ENCODE measurements at places on chromosomes 2 and 18.

DNA sequence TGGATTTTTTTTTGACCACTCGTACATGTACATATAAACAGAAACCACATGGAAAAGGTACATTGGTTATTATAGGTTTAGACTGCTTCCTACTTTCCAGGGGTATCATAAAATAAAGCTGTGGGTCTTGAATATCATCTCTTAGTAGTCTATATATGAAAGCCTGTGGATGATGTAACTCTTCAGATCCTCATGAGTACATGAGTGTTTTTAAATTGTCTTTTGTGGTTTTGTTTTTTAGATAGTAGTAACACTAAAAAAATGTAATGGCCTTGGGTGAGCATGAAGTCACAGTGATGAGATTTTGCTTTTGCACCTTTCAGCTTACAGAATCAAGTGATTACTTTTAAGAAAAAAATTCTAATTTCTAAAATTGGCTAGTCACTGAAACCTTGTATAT, 80.2 kb downstream of the RAB3GAP1 start:
- DNase-seq, result no peak

DNA sequence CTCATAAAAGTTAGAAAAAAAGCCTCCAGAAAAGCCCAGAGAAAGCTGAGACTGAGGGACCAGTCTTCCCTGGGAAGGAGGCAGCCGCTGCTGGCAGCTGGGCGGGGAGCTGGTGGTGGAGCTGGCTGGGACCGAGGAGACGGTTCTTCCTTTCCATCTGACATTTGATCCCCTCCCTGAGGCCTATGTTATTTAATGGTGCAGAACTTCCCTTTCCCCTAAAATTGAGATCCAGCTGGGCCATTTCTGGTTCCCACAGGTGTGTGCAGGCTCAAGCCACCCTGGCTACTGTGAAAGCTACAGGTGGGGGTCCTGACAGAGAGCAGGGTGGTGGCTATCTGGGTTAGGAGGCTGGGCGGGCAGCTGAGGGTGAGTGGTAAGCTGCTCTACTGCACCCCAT, 81.5 kb upstream of the FZD7 start:
- DNase-seq, result no peak

- no peak for DNase-seq
These were observed 135.4 kb downstream of the LAMA3 start for GRCh38 chr18:23824669-23825068.

DNA sequence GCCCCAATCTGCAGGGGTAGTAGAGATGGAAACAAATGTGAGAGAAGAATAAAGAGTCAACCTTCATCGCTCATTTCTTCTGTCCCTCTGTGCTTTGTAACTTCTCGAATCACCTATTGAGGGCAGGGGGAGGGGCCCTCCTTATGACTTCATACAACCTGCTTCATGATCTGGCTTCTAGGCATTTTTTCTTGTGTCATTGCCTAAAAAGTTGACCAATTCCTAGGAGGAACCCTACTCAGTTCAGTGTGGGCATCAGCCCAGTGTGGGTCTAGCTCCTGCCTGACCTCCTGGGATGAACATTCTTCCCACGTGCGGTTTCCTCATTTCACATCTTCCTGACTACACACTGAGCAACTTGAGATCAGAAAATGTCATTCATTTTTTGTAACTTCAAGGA, 46.3 kb upstream of the CREB1 start:
- DNase-seq, result no peak

DNA sequence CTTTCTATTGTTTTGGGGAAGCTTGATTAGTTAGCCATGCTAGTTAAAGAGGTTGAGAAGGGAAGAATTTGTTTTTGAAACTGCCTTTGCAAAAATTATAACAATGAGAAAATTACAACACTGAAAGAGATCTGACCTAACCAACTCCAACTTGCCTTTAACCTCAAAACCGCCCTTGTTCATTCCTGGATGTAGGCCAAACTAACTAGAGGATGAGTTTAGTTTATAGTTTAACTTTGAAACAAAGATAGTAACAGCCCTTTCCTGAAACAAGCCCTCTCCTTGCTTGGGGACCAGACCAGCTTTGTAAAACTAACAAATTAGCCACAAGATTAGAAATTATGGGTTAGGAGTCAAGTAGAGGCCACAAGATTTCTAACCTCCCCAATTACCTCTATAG, 713.9 kb downstream of the CPS1 start:
- no peak for DNase-seq

DNA sequence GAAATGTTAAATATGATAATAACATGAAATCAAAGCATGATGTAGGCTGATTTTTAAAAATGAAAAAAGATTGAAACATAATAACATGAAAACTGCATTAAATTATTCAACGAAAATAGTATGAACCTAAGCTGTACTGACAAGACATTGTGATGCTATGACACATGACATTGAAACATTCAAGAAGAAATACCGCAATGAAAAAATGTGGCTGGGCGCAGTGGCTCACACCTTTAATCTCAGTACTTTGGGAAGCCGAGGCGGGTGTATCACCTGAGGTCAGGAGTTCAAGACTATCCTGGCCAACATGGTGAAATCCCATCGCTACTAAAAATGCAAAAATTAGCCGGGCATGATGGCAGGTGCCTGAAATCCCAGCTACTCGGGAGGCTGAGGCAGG, 14.6 kb downstream of the CXCR1 start:
- DNase-seq, result no peak

GRCh38 chr2:30234180-30234971, 3.0 kb downstream of the LBH start:
- peak; percentile 66 for DNase-seq

DNA sequence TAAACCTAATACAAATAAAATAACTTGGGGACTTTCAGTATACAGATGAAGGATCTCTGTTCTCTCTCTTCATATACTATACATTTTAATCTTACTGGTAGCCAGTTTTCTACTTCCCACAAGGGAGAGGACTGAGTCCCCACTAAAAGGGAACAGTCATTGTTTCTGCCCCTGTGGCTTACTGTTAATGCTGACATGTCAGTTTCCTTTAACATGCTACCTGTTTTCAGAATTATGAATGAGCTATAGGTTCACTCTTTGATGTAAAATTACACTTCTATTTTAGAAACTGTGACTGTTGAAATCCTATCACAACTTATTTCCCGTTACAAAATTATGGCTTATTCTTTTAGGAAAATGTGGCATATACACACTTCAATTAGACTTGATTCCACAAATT, 207.7 kb downstream of the CDH2 start:
- no peak for DNase-seq

DNA sequence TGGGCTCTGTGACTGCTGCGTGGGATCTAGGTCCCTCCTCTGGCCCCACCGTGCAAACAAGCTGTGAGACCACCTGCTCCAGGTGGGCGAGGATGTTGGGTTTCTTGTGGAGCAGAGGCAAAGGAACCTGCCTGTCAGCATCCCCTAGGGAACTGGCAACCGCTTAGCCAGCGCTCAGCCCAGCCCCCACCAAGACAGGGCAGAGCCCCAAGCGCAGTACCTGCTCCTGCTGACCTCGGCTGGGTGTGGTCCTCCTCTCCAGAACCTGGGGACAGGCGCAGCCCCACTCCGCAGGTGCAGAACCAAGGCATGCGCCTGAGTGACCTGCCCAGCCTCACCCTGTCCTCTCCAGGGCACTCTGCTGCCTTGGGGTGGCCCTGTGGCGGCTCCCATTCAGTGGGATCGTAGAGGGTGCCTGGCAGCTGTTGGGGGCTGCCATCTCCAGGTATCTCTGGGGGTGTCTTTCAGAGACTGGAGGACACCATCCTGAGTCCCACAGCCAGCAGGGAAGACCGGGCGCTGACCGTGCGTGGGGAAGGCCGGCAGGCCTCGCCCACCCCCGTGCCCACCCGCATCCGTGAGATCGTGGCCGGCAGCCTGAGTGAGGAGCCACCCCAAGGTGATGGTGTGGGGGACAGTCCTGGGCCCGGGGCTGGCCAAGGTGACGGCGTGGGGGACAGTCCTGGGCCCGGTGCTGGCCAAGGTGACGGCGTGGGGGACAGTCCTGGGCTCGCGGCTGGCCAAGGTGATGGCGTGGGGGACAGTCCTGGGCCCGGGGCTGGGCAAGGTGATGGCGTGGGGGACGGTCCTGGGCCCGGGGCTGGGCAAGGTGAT, 12.3 kb downstream of the CROCC2 start:
- no peak for DNase-seq

GRCh38 chr2:19738707-19739106, 163.1 kb downstream of the TTC32 start:
- no peak for DNase-seq

GRCh38 chr2:37672104-37672869, 845 bp upstream of the CDC42EP3 start:
- peak; percentile 69 for DNase-seq

DNA sequence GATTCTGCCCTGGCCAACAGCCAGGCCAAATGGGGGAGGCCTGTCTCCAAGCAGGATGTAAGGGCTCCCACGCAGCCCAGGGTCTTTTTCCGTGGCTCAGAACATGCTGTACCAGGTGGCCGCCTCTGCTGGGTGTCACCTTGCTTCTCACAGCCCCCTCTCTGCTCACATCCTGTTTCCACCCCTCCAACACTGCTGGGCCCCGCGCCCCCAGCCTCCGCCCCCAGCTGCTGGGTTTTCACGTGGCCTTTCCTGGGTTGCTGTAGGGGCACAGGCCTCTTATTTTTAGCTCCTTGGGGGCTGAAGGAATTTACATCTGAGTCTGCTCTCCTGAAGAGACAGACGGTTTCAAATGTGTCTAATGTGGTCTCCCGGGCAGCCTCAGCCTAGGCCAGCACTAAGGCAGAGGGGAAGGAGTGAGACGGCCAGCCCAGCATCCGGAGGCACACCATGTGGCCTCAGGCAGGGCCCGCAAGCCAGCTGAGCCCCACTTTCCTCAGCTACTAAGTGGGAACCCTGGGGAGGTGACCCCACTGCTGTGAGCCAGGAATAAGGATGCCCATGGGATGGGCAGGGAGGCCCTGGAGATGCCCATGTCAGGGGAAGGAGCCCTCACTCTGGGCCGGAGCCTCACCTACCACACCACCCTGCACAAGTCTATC, 18.7 kb upstream of the DUSP2 start:
- no peak for DNase-seq

GRCh38 chr2:19503406-19503805, 145.0 kb upstream of the OSR1 start:
- no peak for DNase-seq

GRCh38 chr2:71100195-71100964, 29.6 kb downstream of the MCEE start:
- DNase-seq, result peak; percentile 9

DNA sequence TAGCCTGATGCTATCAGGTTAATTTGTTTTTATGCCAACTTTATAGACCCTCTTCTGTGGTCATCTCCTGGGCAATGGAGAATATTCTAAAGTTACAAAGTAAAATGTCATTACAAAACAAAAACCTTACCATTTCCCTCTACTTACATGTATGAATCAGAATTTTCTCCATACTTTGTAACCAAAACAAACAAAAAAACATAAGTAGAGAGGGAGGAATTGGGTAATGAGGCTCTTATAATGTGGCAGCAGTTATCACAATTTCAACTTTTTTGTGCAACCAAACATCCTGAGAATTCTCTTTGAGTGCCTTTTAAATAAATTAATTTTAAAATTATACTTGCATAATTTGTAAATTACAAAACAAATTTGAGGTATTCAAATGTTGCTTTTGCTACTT, 332.8 kb downstream of the TXNL1 start:
- no peak for DNase-seq

- DNase-seq, result no peak
These were observed 41.3 kb downstream of the SCG2 start for GRCh38 chr2:223560749-223561435.

GRCh38 chr2:42809819-42810120, 17.4 kb upstream of the HAAO start:
- no peak for DNase-seq

GRCh38 chr2:163455815-163456214, 280.0 kb downstream of the FIGN start:
- DNase-seq, result no peak

- no peak for DNase-seq
These were observed 253.2 kb upstream of the EPC2 start for GRCh38 chr2:148391324-148391723.

GRCh38 chr2:204049635-204050034, 113.1 kb downstream of the ICOS start:
- DNase-seq, result no peak

DNA sequence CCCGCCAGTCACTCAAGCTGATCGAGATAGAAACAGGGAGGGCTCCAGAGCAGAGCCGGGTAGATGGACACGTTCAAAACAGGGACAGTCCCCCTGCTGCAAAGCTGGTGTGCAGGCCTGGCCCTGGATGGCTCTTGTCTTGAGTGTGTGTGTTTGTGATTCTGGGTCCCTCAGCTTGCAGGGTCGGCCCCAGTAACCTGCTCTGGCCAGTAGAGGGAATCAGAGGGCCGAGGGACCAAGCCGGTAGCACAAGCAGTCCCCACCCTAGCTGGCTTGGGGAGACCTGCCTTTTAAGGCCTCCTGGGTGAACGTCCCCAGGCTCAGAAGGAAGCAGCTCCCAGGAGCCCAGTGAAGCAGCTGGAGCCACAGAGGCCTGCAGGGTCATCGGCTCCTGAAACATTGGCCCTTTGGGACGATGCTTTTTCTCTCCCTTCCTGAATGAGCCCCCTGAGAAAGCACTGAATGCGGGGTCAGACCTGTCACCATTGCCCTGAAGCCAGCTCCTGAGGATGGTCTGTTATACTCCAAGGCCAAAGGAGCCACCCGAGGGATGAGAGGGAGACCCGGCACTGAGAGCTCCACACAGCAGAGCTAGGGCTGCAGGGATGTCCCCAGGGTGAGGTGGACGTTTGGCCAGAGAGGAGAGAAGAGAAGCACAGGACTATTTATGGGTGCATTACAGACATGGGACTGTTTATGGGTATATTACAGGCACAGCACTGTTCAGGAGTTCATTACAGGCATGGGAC, 15.4 kb upstream of the MLPH start:
- no peak for DNase-seq

- no peak for DNase-seq
These were observed 693.4 kb downstream of the SOCS6 start for GRCh38 chr18:70982292-70982691.

GRCh38 chr2:53600815-53601214, 166.8 kb upstream of the CHAC2 start:
- DNase-seq, result peak; percentile 83

DNA sequence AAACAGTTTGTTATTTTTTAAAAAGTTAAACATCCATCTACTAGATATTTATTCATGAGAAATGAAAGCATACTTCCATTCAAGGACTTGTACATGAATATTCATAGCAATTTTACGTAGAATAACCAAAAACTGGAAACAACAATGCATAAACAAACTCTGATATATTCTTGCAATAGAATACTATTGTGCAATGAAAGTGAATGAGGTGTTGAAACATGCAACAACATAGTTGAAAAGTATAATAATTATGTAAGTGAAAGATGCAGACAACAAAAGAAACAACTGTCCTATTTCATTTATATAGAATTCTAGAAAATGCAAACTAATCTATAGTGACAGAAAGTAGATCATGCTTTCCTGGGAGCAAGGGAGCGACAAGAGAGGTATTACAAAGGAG, 206.6 kb upstream of the KLHL29 start:
- DNase-seq, result no peak

GRCh38 chr2:62738981-62739936, 33.7 kb downstream of the EHBP1 start:
- no peak for DNase-seq

- DNase-seq, result no peak
These were observed 270.4 kb downstream of the LRATD1 start for GRCh38 chr2:14902953-14903352.

GRCh38 chr2:64799592-64800252, 146.0 kb upstream of the SERTAD2 start:
- no peak for DNase-seq
